ENCODE measurements at places on chromosomes 2 and 18.
A peak's percentile ranks its signal among the peaks of the same experiment; 100 is the strongest.

GRCh38 chr18:62933261-62933887 lies 218.0 kb downstream of the PHLPP1 start:
- DNase-seq, result no peak

DNA sequence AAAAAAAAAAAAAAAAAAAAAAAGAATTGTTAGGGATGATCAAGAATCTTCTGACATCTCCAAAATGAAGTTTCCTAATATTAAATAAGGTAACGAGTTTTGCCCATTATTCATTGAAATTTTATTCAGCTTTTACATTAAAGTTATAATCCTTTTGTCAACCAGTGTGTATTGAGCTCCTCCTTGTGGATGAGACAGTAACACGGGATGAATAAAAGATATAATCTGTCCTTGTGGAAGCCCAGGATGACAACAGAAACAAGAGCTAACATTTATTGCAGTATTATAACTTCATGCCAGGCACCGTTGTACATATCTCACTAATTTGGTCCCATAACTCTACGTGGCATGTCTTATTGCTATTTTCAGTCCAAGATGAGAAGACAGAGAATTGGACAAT lies 33.4 kb upstream of the SERPINB7 start:
- peak; percentile 60 for DNase-seq

- DNase-seq, result no peak
Observed at GRCh38 chr2:222982909-222983265, 69.1 kb upstream of the KCNE4 start.

DNA sequence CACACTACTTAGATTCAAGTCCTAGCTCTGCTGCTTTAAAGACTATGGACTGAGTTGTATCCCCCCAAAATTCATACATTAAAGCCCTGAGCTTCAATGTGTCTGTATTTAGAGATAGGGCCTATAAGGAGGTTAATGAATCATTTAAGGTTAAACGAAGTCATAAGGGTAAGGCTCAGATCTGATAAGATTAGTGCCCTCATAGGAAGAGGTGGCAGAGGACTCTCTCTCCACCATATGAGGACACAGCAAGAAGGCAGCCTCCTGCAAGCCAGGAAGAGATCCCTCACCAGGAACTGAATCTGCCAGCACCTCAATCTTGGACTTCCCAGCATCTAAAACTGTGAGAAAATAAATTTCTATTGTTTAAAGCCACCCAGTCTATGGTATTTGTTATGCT lies 3.1 kb upstream of the CYTIP start:
- DNase-seq, result no peak

DNA sequence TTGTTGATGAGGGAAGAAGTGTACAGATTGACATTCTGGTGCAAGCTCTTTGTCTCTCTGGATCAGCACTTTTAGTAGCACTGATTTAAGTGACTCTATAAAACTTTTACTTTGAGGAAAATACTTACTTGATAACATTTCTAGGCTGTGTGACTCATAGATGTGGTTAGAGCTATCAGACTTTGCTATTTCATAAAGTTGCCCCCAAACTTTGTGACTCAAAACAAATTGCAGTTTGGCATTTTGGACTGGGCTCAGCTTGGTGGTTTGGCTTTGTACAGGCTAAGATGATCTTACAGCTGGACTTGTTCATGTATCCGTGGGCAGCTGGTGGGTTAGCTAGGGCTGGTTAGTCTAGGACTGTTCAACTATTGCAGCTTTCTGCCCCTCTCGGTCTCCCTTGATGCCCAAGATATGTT lies 42.1 kb upstream of the GLS start:
- peak; percentile 42 for DNase-seq

DNA sequence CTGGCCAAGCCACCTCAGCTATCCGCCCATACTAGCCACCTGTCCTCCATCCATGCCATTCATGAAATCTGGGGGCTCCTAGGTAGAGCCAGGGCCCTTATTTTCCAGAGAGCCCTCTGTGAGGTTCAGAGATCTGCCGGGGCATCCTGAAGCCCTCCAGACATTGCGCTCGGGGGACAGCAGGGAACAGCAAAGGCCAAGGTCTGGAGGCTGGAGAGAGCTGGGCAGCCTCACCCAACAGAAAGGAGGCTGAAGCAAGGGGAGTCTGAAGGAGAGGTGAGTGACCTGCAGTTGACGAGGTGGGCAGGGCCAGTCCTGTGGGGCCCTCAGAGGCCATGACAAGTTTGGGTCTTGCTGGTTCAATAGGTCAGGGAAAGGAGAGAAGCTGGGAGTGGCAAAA lies 8.6 kb upstream of the DES start:
- DNase-seq, result no peak

Measured in GM03348 (cell line).